ENCODE measurements at places on chromosomes 7 and 10.

DNA sequence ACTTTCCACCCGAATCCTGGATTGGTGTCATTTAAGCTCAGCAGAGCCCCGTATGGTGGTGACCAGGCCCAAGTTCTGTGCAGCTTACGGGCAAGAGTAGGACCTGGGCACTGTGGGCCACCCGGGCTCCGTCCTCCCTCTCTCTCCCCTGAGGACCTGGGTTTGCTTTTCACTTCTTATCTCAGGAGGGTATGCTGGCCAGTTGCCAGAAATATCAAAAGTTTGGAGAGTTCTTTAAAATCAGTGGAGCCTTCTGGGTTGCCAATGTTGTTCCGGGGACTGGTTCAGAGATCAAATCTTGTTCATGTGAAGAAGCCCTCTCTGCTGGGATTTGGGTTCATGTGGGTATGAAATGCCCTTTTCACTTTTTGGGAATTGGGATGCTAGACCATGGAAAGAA, 145.4 kb downstream of the GRK5 start:
- DNase-seq: no peak

DNA sequence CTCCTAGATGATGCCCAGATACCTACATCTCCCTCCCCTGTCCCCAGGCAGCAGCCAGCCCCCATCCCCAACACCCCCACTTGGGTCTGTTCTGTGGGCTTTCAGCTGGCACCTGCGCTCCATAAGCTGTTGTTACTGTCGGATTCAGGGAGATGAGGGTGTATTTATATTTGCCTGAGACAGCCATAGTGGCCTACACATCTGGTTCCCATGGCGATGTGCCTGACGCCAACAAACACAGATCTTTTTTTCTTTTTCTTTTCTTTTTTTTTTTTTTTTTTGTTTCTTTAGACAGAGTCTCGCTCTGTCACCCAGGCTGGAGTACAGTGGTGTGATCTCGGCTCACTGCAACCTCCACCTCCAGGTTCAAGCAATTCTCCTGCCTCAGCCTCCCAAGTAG, 73.1 kb downstream of the CLIP2 start:
- DNase-seq: no peak

DNA sequence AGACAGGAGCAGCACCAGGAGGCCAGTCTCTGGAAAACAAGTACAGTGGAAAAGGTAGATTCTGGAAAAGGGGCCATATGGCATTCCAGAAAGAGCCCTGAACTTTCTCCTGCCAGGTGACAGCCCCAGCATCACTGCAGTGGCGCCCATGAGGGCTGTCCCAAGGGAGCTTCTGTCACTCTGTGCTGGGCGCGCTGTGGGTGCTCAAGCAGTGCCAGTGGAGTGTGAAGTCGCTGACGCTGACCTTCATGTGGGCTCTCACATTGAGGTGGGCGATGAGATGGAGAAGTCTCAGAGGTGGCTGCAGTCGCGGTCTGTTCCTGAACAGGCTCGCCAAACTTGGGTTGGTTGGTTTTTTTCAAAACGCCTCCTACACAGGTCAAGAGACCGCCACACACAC, 38.2 kb downstream of the FKBP6 start:
- DNase-seq: no peak

DNA sequence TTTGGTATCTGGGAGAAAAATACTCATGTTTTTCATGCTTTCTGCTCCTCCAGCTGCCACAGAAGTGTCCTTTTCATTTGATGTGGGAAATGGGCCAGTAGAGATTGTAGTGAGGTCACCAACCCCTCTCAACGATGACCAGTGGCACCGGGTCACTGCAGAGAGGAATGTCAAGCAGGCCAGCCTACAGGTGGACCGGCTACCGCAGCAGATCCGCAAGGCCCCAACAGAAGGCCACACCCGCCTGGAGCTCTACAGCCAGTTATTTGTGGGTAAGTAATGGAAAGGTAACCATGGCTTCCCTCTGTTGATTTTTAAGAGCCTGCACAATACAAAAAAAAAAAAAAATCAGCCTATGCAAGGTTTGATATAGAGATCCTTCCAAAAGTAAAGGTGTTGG, 443.1 kb upstream of the C7orf33 start:
- no peak for DNase-seq

DNA sequence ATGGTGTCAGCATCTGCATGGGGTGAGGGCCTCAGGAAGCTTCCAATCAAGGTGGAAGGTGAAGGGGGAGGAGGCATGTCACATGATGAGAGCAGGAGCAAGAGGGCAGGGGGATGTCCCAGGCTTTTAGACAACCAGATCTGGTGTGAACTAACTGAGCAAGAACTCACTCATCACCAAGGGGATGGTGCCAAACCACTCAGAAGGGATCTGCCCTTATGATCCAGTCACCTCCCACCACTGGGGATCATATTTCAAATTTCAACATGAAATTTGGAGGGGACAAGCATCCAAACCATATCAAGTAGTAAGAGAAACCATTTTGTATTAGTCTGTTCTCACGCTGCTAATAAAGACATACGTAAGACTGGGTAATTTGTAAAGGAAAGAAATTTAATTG, 33.6 kb downstream of the THNSL1 start:
- no peak for DNase-seq

GRCh38 chr10:8962249-8962648, 907.8 kb downstream of the GATA3 start:
- DNase-seq: no peak

- no peak for DNase-seq
Observed at GRCh38 chr10:13712476-13712836, 125.7 kb downstream of the PRPF18 start.

GRCh38 chr7:71131256-71132126, 453 bp upstream of the GALNT17 start:
- no peak for DNase-seq

GRCh38 chr7:71865172-71865571, 547.0 kb downstream of the CALN1 start:
- no peak for DNase-seq

- no peak for DNase-seq
Observed at GRCh38 chr10:70296406-70296899, 12.6 kb upstream of the NPFFR1 start.

- DNase-seq: no peak
Observed at GRCh38 chr7:37372750-37373149, 75.9 kb downstream of the ELMO1 start.

DNA sequence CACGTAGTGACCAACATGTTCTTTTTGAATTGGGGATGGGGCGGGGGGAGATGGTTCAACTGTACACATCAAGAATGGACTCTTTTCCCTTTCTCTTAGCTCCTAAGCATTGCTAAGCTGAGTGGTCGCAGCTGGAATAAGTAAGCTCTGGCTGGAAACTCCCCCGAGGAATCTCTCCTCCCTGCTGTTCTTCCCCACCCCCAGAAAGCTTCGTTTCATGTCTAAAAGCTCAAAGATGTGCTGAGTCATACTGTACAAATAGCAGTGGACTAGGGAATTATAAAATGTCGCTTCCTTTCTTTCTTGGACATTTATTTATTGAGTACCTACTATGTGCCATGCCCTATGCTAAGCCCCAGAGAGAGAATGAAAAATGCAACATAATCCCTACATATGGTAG, 191.1 kb upstream of the ADO start:
- no peak for DNase-seq

GRCh38 chr7:99270702-99271101, 1.9 kb upstream of the MYH16 start:
- no peak for DNase-seq

DNA sequence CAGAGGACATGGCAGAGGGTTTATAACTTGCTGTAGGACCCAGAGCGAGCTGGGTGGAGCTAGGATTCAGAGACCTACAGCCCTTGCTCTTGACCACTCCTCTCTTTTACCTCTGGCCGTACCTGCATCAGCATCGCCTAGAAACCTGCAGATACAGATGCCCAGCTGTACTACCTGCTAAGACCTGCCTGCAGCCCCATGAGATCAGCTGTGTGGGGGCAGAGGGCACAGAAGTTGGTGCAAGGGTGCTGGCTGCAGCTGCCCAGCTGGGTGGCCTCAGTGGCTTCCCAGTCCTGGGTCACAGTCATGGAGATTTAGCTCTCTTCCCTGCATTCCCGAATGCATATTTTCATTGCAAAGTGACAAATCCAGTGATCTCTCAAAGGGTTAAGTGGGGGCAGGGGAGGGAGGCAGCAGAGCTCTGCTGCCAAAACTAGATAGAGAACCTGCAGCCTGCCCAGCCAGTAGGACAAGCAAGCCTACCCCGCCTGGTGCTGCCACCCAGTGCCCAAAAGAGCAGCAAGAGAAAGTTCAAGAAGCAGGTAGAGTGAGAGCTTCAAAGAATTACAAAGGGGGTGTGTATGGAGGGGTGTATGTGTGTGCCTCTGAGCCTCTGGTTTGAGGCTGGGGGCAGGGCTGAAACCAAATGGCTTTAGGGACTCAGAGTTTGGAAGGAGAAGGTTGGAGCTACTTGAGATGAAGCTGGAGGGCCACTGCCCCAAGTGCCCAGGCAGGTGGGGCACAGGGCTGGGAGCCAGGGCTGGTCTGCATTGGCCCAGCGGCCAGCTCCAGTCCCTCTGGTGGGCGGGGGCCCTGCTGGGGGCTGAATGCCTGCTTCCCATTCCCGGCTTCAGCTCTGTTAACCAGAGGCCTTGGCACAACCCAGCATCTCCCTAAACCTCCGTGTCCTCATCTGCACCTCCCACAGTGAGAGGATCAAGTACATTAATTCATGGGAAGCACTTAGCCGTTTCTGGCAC, 6.9 kb downstream of the FAM241B start:
- DNase-seq: no peak

GRCh38 chr7:134669845-134670373, 23.3 kb downstream of the BPGM start:
- DNase-seq: peak; percentile 73

DNA sequence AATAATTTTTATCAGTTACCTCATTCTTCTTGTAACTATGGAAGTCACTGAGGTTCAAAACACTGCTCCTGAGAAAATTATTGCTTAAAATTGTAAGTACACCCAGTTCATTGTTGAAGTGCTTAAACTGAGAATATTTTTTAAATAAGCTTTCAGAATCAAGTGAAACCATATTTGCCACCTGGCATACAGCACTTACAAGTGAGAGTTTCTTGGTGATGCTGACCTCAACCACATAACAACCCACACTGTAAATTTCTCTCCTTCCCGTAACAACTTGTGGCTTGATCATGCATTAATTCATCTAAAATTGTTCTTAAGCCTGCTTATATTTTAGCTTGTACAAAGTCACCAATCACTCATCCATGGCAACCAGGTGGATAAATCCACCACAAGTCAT, 34.0 kb downstream of the IMMP2L start:
- DNase-seq: no peak
